Pancreas (tissue), 10 donors: ENCODE measurements at places on chromosomes 1 and 21.
A peak's percentile ranks its signal among the peaks of the same experiment; 100 is the strongest.

DNA sequence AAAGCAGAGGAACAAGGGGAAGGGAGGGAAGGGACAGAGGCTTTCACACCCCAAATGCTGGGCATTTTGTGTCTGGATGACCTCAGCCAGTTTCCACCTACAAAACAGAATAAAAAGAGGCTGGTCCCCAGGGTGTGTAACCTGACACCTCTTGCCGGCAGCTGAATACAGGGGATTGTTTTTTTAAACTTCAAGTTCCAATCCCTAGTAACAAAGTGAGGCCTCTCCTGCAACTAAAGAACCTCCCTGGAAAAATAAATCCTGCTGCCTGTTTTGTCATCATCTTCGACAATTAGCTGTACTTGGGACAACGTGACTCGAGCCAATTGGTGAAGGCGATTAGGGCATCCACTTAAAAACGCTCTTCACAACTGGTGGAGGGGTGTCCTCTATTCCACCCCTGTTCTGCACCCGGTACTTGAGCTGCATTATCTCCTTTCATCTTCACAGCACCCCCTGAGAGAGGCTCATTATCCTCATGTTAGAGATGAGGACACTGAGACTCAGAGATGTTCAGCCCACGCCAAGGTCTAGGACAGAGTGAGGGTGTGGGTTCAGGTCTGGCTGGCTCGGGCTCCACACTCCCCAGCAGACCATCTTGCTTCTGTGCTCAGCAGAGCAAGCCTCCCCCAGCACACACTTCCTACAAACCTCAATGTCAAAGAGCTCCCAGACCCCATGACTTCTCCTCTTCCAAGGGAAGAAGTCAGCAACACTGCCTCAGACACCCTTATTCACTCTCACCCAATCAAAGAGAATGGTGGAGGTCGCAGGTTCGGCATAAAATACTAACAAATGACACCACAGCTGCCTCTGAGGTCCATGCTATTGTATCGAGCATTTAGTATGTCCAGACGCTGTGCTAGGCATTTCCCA lies 15.2 kb downstream of the ITPKB start:
- no peak for DNase-seq

DNA sequence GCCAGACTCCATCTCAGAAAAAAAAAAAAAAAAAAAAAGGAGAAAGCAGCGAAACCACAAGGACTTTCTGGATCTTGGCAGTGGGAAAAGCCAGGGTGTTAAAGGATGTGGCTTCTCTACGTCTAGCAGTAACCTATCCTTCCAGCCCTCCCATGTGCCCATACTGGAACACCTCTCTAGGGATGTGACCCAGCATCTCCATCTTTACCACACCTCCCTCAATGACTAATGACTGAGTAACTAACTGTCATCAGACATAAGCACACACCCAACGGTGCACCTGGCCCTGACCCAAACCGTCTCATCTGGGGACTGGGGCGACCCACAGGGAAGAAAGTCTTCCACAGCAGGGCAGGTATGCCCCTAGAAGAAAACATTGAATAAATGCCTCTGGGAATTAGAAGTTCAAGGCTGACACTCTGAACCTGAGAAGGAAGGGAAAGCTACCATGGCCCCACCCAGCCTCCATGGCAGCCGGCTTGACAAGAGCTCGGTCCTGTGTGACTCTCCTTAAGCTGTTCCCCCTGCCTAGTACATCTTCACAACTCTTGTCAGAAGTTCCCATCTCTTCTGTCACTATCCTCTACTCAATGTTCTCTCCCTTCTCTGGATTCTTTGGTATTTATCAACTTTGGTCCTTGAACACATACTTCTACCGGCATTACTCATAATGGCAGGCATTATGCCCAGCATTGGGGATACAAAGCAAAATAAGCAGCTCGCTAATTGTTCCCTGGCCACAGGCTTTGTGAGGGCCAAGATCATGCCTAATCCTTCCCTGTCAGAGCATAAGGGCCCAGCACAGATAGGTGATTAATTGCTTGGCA lies 14.8 kb upstream of the PAQR6 start:
- DNase-seq, result no peak

DNA sequence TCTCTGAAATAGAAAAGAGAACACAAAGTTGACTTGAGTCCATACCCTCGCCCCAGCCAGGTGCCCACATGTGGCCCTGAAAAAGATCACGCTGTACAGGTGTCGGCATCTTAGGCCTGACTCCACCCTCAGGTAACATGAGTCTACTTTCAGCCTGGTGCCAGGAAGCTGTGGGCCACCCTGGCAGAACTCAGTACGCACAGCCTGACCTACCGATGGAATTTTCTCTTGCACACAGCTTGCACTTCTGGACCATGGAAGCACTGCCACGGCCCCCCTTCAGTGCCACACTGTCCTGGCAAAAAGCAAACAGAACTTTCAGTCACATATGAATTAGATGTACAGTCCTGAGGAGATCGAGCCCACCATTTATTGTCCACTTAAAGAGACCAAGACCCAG lies 2.2 kb downstream of the CZIB start:
- no peak for DNase-seq

DNA sequence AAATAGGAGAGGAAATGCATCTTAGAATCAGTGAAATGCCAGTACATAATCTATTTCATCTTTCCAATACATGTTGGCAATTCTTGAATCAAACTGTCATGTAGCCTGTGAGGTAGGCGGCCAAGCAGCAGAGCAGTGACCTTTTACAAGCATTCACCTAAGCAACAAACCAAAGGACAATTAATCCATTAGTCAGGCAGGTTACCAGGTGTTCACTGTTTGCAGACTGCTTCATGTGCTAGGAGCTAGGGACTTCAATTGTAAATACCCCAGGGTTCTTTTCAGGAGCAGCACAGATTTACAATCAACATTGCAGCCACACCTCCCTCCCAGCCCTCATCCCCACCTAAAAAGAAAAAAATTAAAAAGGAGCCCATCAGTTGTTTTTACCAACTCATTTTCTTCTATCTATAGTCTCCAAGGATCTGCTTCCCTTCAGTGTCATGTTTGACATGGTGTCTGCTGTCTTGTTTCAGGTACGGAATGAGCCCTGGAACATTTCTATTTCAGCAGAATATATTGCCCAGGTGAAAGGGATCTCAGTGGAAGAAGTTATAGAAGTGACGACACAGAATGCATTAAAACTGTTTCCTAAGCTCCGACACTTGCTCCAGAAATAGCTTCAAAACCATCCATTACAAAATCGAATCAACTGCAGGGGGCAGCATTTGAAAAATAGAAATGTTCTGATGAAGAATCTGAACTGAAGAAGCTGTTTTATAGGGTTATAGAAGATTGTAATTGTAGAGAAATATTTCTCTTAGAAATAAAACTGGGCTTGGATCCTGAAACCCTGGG lies 23.0 kb downstream of the TATDN3 start:
- no peak for DNase-seq

DNA sequence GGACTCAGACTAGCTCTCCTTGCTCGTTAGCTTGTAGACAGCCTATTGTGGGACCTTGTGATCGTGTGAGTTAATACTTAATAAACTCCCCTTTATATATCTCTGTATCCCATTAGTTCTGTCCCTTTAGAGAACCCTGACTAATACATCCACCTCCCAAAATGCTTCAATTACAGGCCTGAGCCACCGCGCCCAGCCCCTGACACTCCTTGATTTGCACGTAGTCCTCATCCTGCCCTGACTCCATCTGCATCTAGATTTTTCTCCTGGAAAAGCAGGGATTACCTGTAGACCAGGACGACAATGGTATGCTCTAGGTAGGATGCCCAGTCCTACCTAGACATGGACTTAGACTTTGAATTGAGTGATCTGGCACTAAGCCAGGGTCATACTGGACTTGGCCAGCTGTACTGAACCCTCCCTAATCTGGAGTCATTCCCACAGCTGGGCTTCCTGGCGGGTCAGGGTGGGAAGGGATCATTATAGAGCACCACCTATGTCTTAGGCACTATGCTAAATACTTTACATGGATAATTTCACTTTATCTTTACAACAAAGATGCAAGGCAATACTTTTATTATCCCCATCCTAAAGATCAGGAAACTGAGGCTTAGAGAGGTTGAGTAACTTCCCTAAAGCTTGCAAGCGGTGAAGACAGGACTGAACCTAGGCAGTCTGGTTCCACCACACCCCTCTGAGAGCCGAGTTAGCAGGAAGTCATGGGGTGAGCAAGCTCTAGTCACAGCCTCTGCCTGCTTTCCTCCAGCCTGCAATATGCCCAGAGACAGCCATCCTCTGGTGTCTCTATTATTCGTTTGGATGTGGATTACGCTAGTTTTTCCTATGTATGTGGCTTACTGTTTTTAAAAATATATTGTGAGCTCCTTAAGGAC lies 89.4 kb downstream of the DTL start:
- no peak for DNase-seq

GRCh38 chr1:183493540-183494245 lies 21.4 kb downstream of the SMG7 start:
- no peak for DNase-seq

DNA sequence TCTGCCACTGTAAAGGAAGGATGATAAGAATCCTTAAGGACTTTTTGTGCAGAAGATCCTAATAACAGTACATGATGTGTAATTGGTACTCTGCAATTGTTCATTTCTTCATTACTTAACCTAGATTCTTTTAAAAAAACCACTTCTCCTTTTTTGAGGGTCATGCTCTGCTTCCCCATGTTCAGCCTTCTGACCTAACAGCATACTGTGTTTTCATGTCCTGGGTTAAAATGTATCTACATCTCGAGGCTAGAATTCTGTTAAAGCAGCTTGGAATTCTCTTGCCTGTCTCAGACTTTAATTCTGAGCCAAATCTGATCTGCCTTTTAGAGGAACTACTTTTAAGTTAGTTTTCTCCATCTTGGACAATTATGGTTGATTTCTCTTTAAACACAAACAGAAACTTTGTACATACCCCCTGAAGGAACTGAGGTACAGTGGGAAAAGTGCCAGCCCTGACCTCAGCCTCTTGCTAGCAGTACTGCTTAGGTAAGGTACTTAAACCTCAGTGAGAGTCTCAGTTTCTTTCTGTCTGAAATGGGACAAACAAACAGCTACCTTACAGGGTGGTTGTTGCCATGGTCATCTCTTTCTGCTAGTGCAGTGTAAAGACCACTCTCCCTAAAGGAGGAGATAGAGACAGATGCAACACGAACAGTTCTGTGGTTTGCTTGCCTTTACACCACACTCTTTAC lies 103.2 kb upstream of the DYNLT5 start:
- no peak for DNase-seq

DNA sequence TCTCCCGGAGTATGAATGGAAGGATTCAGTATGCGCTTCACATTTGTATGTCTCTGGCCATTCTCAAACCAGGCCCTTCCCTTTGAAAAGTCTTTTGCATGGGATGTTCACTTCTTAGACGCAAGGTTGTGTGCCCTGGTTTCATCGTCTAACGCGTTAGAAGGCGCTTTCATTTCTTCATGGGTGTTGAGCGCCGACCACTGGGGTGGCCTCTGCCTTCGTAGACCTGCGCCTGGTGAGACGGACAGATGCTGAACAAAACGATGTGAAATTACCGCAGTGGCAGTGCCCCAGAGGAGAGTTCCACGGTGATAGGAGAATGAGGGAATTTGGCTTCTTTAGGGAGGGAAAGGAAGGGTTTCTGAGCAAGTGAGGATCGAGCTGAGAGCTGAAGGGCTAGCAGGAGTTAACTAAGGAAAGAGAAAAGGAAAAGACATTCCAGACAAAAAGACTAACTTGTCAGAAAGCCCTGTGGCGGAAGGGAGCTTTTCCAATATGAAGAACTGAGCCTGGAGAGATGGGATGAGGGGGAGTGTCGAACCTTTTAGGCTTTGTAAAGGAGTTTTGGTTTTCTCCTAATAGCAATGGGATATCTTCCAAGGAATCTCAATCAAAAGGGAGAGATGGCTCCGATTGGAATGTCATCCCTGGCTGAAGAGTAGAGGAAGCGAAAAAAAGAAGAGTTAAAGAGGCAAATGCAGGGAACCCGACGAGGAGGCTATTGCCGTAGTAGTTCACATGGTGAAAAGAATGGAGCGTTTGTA lies 951 bp downstream of the GGPS1 start:
- peak; percentile 43 for DNase-seq

- DNase-seq, result no peak
Measured at GRCh38 chr1:52139817-52140540, 1.9 kb upstream of the ZFYVE9 start.

DNA sequence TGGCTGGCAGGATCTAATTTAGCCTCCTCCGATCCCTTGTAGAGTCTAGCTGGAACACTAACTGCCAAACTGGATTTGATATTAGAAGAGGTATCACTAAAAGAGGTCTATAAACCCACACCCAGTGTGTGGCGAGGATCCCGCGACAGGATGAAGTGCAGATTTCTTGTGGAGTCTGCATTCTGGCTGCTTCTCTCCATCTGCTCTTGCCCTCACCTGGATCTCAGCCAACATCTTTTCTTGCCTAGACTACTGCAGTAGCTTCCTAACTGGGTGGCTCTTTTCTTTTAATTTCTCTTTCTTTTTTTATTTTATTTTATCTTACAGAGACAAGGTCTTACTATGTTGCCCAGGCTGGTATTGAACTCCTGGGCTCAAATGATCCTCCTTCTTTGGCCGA lies 48.9 kb upstream of the CAPZB start:
- no peak for DNase-seq

DNA sequence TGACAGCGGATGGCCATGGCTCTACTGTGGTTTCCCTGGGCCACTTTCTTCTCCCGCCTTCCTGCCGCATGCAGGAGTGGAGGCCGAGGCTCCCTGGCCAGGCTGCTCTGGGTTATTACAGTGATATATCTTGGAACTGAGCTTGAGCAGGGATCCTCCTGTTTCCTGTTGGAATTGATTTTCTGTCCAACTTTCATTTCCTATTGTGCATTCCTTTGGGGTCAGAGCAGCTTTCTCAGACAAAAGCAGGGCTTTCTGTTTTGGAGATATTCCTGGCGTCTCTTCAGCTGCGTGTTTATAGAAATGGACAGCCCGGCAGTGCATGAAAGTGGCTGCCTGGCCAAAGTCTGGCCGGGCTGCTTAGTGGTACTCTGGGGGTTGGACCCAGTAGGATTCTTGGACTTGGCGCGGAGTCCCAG lies 146.4 kb downstream of the KIF26B start:
- peak; percentile 33 for DNase-seq

DNA sequence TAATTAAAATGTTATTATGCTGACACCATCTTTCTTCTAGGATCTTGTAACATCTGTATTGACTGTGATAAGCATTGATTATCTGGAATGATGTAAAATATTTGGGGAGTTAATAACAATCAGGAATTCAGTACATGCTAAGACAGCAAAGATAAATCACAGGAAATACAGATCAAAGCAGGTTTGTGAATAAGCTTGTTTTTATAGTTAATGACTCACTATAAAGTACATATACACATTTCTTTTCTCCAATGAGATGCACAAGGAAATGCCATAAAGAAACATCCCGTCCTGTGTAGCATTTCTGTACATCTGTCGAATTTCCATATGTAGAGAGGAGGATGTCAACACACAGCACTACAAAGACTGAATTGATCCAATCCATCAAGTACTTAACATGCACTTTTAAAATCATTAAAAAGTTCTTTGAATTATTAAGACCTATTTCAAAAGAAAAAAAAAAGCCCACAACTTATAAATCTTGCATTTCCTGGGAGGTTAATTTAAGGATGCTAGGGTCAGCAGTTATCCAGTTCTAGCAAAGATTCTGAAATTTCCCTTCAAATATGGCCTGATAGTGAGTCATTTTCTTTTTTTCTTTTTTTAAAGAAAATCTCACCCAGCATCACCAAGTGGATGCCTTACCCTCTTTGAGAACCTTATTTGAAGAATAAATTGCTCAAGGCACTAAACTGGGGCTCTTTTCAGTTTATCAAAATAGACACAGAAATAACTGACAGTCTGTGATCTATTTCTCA lies 243.2 kb upstream of the NR5A2 start:
- no peak for DNase-seq

GRCh38 chr1:162899422-162900146 lies 38.6 kb upstream of the CCDC190 start:
- no peak for DNase-seq
